Renal cortical epithelial cell (primary cell): ENCODE measurements at places on chromosomes 1 and 21.
A peak's percentile ranks its signal among the peaks of the same experiment; 100 is the strongest.

GRCh38 chr1:28835237-28835650 is 23.3 kb downstream of the OPRD1 start:
- DNase-seq, result no peak

GRCh38 chr1:11338284-11338924 is 65.4 kb downstream of the UBIAD1 start:
- DNase-seq, result no peak

- no peak for DNase-seq
Observed at GRCh38 chr21:42855171-42855936, 24.0 kb downstream of the WDR4 start.

GRCh38 chr1:226697151-226697928 is 41.7 kb downstream of the ITPKB start:
- DNase-seq, result peak; percentile 92

- no peak for DNase-seq
Observed at GRCh38 chr21:40200126-40200525, 332.9 kb downstream of the PCP4 start.

DNA sequence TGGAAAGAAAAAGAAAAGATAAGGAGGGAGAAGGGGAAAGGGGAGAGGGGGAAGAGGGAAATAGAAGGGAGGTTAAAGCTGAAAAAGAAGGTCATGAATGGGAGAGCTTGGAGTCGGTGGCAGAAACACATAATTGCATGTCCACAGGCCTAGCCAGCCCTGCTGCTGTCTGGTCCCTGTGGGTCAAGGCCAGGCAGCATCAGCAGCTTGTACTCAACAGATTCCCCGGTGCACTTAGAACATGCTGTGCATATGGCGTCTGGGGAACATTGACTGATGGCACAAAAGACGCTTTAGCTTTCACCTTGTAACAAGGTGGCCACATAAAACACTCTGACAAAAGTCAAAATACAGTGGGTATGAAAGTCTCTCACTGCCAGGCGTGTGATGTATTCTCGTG is 25.9 kb downstream of the COG2 start:
- DNase-seq, result no peak

DNA sequence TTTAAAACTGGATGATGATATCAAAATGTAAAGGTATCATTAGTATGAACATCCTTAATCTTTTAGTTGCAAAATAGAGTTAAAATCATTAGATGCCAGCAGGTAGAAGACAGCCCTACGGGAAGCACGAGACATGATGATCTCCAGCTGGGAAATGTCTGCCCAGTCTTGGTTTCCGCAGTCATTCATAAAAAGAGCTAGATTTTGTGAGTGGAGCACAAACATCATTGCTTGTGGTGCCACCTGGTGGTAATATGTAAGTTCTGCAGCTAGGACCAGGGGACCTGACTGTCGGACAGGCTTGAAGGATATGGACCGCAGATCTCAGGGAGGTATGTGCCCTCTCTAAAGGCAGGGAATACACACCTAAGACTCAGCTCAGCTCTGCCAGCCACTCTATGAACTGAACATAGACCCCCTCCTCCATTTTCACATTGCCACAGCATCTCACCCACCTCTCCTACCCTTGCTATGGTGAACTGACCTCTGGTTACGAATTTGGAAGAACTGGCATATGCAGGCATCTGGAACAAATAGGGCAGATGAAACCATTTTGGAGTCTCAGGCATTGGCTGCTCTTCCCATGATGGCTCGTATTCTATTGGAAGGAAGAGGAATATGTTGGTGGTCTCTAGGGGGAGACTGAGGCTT is 9.2 kb downstream of the FCMR start:
- DNase-seq, result peak; percentile 69

DNA sequence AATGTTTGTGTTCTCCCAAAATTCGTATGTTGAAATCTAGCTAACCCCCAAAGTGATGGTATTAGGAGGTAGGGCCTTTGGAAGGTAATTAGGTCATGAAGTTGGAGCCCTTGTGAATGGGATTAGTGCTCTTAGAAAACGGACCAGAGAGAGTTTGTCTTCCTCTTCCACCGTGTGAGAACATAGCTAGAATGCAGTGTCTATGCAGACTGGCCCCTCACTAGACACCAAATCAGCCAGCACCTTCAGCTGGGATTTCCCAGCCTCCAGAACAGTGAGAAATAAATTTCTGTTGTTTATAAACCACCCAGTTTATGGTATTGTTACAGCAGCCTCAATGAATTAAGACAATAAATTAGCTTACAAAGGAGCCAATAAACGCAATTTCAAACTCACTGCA is 58.0 kb downstream of the KIAA0319L start:
- no peak for DNase-seq

- DNase-seq, result no peak
Observed at GRCh38 chr1:97989094-97989680, 68.4 kb upstream of the DPYD start.

DNA sequence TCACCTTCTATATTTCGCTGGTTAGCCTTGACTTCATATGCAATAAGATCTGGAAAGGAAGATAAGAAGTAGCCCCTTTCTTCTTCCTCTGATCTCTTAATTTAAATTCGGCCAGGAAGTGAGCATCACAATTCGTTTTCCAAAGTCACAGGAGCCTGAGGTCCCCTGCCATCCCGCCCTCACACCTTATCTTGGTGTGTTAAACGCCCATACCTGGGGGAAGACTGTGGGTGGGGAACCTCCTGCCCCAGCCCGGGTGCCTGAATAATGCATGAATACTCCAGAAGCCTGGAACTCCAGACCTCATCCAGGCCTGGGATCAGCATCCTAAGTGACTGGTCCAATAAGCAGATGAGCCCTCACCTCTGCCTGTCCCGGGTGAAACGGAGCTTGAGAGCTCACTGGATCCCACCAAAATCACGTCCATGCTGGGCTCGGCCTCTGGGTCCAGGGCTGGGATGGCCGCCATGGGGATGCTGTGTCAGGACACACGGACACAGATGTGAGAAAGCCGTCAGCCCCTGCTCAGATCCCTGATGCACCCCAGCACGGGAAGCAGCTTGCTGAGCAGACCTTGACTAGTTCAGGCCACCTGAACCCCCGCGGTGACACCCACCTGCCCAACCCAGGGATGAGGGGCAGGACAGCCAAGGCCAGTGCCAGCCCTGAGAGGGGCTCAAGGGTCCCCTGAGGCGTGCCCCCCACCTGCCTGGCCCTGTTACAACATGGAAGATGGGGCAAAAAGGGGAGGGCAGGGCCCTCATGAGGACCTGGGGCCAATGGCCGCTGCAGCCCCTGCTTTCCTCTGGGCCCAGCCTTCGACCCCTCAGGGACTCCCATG is 686 bp downstream of the DNMT3L start:
- DNase-seq, result no peak

- DNase-seq, result peak; percentile 22
Observed at GRCh38 chr1:20956272-20956671, 169.2 kb upstream of the HP1BP3 start.

- DNase-seq, result peak; percentile 53
Observed at GRCh38 chr1:213070406-213070805, 19.4 kb downstream of the RPS6KC1 start.

DNA sequence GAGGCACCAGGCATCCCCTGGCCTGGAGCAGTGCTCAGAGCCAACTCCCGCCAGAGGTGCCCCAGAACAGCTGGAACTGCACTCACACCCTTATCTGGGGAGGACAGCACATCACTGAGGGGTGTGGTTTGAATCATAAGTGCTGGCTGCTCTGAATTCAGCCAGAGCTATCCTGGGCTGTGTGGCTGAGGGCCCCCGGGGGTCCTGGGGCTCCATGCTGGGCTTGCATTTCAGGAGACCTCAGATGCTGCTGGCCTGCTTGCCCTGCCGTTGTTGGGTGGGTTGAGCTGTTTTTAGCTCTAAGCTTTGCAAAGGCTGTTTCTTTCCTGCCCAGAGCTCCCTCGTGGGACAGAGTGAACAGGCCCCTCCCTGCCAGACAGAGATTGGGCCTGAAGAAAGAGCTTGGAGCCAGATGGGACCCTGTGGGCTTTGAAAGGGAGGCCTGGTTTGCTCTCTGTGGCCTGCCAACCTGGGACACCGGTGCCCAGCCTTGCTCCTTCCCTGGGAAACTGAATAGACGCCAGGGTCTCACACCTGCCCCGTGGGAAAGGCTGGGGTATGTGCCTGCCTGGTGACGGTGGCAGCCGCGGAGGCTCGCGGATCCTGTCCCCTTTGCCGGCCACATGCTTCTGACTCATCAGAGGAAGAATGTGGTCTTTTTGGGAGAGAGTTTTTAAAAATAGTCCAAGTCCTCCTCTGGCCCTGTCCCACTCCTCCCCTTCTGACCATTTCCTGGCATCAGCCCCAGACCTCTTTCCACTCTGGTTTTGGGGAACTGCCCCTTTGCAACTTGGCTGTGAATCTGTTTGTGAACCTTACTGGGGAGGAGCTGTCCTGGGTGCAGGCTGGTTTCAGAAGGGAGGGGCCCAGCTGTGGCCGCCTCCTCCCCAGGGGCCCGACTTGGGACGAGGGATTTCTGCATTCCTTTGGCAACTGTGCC is 30.0 kb downstream of the ARHGEF10L start:
- DNase-seq, result peak; percentile 87

- DNase-seq, result no peak
Observed at GRCh38 chr1:244160455-244161235, 109.6 kb downstream of the ZBTB18 start.

- DNase-seq, result no peak
Observed at GRCh38 chr1:96233422-96233821, 488.2 kb upstream of the PTBP2 start.

- DNase-seq, result no peak
Observed at GRCh38 chr1:159040206-159040605, 30.5 kb downstream of the IFI16 start.

- no peak for DNase-seq
Observed at GRCh38 chr21:43280949-43281633, 112.3 kb downstream of the CRYAA start.

GRCh38 chr1:1955621-1956094 is 36.6 kb upstream of the TMEM52 start:
- no peak for DNase-seq

- no peak for DNase-seq
Observed at GRCh38 chr1:86748622-86749373, 44.4 kb downstream of the SH3GLB1 start.

DNA sequence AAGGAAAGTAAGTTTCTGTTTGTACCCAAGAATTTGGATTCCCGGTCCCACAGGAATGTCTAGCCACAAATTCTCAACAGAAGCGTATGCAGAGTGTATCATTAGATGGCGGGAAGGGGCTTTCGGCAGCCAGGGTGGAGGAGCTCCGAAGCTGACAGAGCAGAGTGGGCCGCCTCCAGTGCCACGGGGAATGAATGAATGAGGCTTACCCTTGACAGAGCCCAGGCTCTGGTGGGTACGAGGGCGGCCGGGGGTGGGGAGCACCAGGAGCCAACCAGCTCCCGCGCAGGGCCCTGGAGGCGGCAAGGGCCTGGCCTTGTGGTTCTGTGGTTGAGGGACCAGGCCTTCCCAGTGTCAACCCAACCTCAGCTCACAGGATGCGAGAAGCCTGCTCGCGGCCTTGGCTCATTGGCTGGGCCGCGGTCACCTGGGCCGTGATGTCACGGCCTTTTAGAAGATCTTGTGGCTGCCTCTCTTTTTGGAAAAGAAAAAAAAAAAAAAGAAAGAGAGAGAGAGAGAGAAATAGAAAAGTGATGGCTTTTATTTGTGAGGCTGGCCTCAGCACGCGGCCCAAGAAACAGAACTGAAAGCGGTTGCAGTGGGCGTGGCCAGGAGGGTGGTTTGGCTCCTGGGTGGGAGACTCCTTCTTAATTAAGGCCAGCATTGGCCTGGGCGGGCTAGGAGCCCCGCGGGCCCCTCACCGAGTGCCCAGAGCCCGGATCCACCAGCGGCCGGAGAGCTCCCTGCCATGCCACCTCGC is 34.9 kb upstream of the RUNX3 start:
- no peak for DNase-seq

GRCh38 chr1:64242895-64243756 is 39.7 kb downstream of the UBE2U start:
- peak; percentile 56 for DNase-seq

DNA sequence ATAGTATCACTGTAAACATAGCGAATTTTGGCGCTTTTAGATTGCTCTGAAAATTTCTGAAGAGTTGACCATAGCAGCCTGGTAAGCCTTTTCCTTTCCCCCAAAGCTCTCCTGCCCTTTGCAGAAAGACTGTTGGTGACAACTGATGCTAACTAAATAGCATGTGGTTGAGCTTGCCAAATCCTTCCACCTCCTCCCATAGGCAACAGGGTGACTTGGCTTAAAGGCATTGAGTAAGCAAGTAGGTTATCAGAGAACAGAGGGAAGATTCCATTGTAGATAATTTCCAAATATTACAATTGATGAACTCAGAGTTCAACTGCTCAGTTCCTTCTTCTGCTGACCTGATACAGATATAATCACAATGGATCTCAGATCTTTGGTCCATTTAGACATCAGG is 19.9 kb upstream of the HMGCL start:
- no peak for DNase-seq

DNA sequence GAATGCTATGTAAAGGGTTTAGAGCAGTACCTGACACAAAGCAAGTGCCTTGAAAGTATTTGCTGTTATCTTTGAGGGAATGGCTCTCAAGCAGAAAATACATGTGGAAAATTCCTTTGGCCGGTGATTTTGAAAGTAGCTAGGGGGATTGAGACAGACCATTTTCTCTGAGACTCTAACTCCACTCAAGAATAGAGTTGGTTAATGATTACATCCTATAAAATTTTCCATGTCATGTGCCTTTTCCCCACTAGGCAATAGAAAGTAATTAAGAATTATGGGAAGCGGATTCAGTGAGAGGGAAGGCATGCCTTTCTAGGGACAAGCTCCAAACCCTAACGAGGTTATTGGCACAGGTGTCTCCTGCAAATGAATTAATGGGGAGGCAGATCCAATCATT is 276.0 kb downstream of the GPATCH2 start:
- peak; percentile 93 for DNase-seq

- DNase-seq, result no peak
Observed at GRCh38 chr1:206686478-206687249, 2.0 kb downstream of the MAPKAPK2 start.

GRCh38 chr1:64171246-64171645 is 32.2 kb upstream of the UBE2U start:
- no peak for DNase-seq

DNA sequence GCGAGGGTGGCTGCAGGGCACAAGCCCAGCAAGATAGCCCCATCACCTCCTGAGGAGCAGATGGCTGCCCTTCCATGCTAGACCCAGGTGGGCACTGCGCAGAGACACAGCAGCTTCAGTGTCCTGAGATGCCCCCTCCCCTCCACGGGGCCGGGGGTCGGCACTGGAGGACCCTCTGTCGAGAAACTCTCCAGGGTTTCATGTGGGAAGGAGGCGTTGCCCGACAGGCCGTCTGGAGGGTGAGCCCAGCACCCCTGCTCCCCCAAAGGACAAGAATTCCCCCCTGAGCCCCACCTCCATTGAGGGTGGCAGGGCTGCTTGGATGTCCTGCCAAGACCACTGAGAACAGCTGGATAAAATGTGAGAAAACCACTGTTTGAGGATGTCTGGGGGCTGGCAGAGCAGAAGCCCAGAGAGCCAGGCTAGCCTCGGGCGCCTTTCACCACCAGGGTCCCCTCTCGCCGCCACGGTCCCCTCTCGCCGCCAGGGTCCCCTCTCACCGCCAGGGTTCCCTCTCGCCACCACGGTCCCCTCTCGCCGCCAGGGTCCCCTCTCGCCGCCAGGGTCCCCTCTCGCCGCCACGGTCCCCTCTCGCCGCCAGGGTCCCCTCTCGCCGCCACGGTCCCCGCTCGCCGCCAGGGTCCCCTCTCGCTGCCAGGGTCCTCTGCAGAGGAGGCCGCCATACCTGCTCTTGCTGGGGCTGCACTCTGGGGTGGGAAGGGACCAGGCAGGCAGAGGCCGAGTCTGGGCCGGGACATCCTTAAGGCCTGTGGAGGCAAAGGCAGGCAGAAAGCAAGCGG is 44.2 kb downstream of the SLC19A1 start:
- no peak for DNase-seq

- DNase-seq, result no peak
Observed at GRCh38 chr1:182845379-182845778, 6.2 kb downstream of the DHX9 start.

- DNase-seq, result no peak
Observed at GRCh38 chr1:91383456-91383855, 21.2 kb downstream of the HFM1 start.
